Right atrium auricular region (tissue), 2 donors: ENCODE measurements at places on chromosomes 7 and 10. TPM values are rescaled to one million over a fixed set of nuclear protein-coding genes. Genes with fewer than 3 reads are reported as not detected.

DYDC2 gene
- not detected for total RNA-seq

AKR1C2 gene
- total RNA-seq: 47.0 TPM

IFIT3 gene
- 6.3 TPM for total RNA-seq

TMEM26 gene
- total RNA-seq: 0.11 TPM

RNLS gene
- total RNA-seq: 14.9 TPM

SKIDA1 gene
- total RNA-seq: 2.6 TPM

ZDHHC16 gene
- total RNA-seq: 28.2 TPM

DRGX gene
- not detected for total RNA-seq

GRID2IP gene
- total RNA-seq: 0.28 TPM

ELFN1 gene
- total RNA-seq: 15.3 TPM

PLEKHS1 gene
- total RNA-seq: not detected

ASAH2 gene
- total RNA-seq: 2.2 TPM
